ENCODE measurements at places on chromosomes 5 and 9.

- no peak for DNase-seq
These were observed 103.5 kb upstream of the DPYSL3 start for GRCh38 chr5:147613359-147613758.

DNA sequence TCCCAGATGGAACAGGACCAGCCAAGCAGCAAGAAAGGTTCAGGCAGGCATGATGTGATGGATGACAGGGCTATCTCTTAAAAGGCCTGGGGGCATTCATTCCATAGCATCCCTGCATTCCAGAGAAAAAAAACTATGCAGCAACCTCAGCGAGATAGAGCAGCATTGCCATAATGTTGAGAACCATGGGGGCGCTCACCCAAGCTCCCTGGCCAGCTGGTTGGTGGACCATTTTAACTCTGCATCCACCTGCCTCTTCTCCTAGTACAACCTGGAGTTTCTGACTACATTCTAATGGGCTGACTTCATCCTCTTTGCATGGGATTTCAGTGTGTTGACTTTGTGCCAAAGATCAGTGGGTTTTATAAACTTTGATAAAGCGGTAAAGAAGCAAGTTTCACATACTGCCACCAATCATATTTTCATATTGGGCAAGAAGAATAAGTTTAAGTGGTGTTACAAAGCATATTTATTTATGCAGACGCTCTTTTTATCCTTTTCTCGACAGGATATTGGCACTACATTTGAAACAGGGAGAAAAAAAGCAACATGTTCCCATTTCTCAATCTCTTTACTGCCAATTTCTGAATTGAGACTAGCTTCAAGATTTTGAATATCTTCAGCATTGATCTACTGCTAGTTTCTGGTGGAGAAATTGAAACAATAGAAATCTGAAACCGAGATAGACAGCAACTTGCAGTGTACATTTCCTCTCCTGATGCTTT is 378.3 kb upstream of the WWC1 start:
- DNase-seq = no peak

DNA sequence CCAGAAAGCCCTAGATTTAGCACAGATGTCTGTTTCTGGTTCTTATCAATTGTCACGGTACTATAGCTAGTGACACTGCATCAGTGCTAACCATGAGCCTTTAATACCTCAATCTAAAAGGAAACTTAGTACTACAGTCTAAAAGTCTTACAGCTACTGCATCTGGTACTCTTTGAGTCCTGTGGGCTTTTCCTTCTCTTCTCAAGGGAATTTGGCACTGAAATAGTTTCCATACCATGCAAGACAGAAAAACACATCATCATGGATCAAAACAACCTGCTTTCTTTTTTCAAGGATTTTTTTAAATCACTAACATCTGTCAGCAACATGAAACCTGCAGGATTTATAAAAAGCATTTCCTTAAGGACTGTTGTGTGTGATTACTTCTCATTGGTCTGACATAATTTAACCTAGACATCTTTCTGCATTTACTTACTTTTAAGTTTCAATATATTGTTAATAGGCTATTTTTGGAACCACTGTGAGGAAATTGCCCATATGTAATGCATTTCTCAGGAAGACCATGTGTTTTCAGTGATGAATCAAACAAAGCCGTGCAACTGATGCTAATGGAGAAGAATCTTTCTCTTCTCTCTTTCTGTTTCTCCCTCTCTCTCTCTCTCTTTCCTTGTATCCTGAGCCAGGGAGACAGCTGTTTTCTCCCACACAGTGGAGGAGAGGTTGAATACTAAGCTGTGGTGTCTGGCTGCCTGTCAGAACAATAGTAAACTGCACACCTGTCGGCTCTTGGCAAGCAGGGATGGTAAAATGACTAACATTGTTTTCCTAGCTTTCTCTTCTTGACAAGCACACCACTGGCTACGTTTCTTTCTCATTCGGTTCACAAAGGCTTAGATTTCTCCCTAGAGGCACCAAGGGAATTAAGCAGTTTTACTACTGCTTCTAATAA is 273.4 kb downstream of the CSNK1G3 start:
- no peak for DNase-seq

GRCh38 chr9:136300866-136301265 is 3.0 kb downstream of the CCDC187 start:
- no peak for DNase-seq

DNA sequence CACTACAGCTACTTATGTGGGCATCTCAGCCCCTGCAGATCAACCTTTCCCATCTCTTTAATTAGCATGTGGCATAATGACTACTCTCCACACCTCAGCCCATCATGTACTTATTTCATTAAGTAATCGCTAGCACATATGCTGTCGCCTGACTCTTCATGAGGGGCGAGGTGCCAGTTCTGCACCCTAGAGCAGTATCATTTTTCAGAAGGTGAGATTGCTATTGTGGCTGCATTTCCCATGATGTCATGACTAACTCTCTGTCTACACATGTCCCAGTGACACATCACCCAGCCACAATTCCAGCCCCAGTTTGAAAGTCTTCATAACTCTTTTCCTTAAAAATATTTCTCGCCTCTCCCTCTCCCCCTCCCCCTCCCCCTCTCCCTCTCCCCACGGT is 7.6 kb upstream of the F2RL1 start:
- no peak for DNase-seq

DNA sequence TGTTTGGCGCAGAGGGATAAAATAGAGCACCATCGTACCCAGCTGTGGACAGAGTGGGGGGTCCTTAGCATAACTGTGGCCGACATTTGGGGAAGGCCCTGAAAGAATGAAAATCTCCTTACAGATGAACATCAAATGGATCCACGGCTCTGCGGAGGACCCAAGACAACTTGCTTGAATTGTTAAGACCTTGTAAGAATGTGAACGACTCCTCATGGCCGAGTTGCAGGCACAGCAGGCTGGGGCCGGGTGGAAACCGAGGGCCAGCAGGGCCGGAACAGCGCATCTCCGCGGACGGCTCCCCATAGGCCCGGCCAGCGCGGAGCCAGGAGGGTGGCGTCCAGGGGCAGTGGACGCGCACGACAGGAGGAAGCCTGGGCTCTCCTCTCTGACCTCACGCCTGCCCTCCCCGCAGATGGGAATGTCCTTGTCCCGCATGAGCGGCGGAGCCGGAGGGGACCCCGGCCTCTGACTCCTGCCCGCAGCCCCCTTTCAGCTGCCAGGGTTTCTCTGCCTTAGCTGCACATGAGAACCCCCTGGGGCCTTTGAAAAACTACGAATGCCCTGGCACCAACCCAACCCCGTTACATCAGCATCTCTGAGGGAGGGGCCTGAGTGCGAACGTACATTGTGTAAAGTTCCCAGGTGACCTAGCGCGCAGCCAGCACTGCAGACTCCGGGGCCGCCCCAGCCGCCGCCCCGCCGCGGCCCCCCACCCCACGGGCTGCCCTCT is 36.2 kb upstream of the PTCH1 start:
- peak; percentile 4 for DNase-seq

DNA sequence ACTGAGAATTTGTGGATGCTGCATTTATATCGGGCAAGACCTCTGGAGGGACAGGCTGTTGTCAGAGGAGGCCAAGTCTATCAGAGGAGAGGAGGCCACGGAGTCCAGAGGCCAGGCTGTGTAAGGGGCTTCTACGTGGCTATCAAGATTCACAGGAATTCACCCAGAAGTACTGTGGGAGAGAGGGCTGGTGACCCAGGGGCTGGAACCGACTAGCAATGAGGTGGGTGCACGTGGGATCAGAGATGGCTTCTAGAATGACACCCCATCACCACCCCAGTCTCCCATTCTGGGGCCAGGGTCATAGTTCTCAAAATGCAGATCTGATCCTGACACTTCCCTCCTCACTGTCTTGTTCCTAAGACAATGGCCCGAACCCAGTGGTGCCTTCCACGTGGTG is 61.2 kb upstream of the PHYKPL start:
- no peak for DNase-seq

DNA sequence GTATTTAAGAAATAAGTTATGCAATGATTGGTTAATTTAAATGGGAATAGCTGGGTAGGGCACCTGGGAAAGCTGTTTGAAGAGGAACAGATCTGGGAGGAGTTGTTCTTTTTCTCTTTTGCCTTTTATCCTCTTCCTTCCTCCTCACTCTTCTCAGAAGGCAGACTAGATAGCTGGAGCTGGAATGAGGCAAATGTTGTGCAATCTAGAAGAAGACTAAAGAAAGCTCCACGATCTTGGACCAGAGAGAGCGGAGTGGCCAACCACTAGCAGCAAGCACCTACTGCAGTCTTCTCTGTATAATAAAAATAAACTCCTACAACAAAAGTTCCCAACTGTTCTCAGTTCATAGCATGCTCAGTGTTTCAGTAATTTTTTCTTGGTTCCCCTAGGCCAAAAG is 19.3 kb downstream of the GLIS3 start:
- DNase-seq = no peak

- DNase-seq = no peak
These were observed 52.7 kb upstream of the ZNF618 start for GRCh38 chr9:113823421-113823820.

DNA sequence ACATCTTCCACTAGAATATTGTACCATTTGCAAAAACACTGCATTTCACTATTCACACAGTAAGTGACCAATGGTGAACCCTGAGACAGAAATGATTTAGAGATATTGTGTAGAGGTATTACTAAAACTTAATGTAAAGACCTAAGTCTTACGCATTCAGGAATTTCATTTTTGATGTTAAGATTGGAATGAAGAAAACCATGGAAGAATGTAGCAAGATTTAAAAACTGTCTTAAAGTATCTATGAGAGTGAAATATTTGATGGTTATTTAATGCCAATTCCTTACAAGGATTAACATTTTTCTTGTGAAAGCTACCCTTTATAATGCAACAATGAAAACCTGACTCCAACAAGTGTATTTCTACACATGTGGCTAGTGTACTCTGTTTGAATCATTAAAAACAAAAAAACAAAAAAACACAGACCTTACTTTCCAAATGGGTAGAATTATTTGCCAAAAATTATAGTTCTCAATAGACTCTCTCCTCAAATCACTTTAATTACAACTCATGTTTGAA is 172.0 kb downstream of the NNT start:
- DNase-seq = no peak

DNA sequence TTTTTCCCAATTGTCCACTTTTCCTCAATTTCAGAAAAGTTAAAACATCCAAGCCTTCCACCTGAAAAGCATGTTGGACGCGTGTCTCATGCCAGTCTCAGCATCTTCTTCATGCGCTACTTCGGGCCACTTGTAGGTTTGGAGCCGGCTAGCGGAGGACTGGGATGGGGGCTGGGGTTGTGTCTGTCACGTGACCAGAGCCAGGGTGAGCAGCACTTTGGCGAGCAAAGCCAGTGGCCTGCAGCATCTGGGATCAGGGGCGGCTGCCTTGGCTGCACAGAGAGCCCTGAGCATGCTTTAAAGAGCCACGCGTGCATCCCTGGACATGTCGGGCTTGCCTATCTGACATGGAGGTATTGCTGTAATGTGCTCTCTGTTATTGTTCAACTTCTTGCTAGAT is 41.2 kb downstream of the SLC6A3 start:
- DNase-seq = no peak

- no peak for DNase-seq
These were observed 362.3 kb upstream of the KIF2A start for GRCh38 chr5:61943713-61944112.

DNA sequence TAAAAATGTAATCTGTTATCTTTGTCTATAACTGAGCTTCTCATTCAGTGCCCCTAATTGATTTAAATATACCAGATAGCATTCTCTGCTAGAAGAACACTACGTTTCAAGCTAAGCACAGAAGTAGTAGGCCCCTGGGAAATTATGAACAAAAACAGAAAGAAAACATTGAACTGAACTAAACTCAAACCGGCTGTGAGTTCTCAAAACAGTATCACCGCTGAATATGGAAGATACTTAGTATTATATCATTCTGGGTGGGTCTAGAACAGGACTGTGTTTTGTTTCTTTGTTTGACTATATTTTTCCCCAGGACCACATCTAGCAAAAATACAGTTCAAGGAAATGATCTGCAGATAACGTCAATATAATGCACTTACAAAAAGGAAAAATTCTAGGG is 95.1 kb upstream of the HMHB1 start:
- no peak for DNase-seq

GRCh38 chr5:127097278-127097677 is 24.0 kb upstream of the C5orf63 start:
- no peak for DNase-seq

DNA sequence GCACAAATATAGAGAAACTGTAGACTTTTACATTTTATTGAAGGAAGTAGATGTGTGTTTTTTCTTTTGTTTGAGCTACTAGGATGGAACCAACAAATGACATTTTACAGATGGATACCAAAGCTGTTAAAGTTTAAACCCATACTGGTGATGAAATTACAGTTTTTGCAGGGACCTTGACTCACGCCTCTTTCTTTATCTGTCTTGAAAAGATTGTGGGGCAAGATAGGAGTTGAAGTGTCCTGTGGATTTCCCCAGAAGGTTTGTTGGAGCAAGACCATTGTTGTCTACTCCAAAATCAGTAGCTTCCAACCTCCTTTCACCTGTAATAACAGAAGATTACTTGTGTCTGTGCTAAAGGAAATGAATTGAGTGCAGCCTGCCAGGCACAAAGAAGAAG is 4.1 kb upstream of the C5orf63 start:
- no peak for DNase-seq

GRCh38 chr9:75102177-75102790 is 14.0 kb downstream of the OSTF1 start:
- DNase-seq = no peak

DNA sequence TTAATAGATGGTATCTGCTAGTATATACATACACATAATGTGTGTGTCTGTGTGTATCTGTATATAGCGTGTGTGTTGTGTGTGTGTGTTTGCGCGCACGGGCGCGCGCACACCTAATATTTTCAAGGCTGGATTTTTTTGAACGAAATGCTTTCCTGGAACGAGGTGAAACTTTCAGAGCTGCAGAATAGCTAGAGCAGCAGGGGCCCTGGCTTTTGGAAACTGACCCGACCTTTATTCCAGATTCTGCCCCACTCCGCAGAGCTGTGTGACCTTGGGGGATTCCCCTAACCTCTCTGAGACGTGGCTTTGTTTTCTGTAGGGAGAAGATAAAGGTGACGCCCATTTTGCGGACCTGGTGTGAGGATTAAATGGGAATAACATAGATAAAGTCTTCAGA is 757 bp downstream of the FXN start:
- DNase-seq = no peak

DNA sequence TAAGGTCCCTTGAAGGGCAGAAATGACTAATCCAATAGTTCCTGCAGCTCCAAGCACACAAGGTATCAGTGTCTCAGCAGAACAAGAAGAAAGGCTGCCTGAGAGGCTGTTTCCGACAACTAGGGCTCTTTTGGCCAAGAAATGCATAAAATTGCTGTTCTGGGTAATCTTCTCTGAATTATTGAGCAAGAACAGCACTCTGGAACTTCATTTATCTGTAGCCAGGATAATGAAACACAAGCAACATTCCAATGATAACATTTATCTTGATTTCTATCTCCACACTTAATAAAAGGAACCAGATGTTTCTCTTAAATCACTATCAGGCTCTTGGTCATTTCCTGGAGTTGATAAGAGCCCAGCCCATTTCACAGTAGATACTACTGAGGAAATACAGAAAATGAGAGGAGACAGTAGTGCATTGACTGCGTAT is 17.0 kb upstream of the AUH start:
- no peak for DNase-seq
